EL (cell line): ENCODE measurements at places on chromosomes 12 and 14.

GRCh38 chr14:62304257-62304656, 542.0 kb downstream of the SNAPC1 start:
- DNase-seq: no peak

DNA sequence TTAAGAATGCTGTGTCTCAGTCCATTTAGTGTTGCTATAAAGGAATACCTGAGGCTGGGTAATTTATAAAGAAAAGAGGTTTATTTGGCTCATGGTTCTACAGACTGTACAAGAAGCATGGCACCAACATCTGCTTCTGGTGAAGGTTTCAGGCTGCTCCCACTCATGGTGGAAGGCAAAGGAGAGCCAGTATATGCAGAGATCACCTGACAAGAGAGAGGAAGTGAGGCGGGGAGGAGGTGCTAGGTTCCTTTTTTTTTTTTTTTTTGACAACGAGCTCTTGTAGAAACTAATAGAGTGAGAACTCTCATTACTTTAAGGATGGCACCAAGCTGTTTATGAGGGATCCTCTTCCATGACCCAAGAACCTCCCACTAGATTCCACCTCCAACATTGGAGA, 121.6 kb downstream of the NUBPL start:
- DNase-seq: no peak

- DNase-seq: no peak
Observed at GRCh38 chr12:94297096-94297699, 148.8 kb downstream of the PLXNC1 start.

DNA sequence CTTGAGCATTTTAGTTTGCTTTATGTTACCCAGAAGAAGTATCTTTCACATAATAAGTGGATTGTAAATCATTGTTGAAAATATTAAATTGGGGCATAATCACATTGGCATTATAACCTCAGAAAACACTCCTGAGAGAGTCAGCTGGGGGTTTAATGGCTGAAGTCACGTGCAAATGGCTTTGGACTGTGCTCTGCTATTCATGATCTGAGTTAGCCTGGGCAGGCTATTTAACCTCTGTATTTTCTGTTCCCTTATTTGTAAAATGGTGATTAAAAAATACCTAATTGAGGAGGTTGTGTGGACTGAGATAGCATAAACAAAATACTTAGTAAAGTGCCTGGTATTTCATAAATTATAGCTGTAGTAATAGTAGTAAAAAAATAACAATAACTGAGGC, 24.9 kb downstream of the KCNA5 start:
- no peak for DNase-seq
